Iris pigment epithelial cell (primary cell): ENCODE measurements at places on chromosomes 7 and 10.

DNA sequence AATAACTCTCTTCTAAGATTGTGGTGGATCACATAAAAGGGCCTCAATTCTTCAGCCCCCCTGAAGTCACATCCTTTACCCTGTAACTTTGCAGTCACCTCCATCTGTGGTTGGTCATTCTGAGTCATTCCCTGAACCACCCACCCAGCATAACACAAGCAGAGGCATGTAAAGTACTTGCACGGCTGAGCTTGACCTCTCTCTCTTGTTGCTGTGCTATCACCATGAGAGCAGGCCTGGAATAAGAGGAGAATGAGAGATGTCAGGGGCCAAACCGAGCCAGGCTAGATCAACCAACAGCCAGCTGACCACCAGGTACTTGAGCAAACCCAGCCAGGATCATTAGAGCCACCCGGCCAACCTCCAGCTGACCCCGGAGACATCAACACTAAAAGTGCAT, 13.5 kb upstream of the STK17A start:
- peak; percentile 88 for DNase-seq

- DNase-seq = peak; percentile 91
Measured at GRCh38 chr10:17062955-17063484, 66.6 kb downstream of the CUBN start.

DNA sequence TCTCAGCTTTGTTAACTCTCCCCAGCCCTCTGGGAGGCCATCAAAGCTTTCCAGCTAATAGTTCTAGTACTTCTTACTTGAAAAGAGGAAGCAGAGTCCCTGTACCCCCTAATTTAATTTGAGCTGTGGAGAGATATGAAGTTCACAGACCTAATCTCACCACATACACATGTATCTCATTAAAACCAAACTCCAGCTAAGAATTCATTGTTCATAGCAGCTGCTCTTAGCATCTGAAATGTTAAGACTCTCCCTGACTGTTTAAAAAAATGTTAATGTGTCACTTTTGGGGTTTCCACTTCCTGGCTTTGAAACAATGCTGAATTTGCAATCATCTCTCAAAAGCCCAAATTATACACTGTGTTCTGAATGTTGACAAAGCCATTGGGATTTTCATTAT, 16.2 kb upstream of the MRC1 start:
- DNase-seq = no peak

GRCh38 chr7:22731766-22732165, 4.8 kb downstream of the IL6 start:
- DNase-seq = no peak

DNA sequence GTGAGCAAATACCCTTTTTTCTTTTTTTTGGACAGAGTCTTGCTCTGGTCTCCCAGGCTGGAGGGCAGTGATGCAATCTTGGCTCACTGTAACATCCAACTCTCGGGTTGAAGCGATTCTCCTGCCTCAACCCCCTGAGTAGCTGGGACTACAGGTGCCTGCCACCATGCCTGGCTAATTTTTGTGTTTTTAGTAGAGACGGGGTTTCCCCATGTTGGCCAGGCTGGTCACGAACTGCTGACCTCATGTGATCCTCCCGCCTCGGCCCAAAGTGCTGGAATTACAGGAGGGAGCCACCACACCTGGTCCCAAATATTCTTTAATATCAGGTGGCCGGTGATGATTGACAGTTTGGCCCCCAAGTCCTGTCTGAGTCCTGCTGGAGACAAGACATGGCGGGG, 6.6 kb downstream of the LAT2 start:
- DNase-seq = no peak

GRCh38 chr10:6612371-6612770, 32.3 kb upstream of the PRKCQ start:
- no peak for DNase-seq
